K562 (cell line): ENCODE measurements at places on chromosomes 5 and 9. TPM values are rescaled to one million over a fixed set of nuclear protein-coding genes. Genes with fewer than 3 reads are reported as not detected.

DNA sequence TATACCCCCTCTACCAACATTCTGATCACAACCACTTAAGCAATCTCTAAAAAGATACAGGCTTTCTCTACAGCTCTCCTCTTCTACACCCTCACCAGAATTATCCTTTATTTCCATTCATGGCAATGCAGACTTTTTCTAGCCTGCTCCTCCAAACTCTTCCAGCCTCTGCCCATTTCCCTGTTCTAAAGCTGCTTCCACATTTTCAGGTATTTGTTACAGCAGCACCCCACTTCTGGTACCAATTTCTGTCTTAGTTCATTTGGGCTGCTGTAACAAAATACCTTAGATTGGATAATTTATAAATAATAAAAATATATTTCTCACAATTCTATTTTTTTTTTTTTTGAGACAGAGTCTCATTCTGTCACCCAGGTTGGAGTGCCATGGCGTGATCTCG is 53.0 kb upstream of the DNAH5 start:
- H3K4me1 ChIP-seq, result no peaks in the 10 kb centered on the region
- H3K27ac ChIP-seq, result no peak overlapping the region
- H3K36me3 ChIP-seq, result no peaks in the 10 kb centered on the region
- H3K27me3 ChIP-seq, result peaks cover 2% of the 10 kb centered on the region; the same call in 1 of the 3 replicates

Gene LRRTM2
- total RNA-seq, result not detected in 2 replicates

Gene SPEF2
- total RNA-seq, result 0.24 and 0.29 TPM in 2 replicates

- no peaks in the 10 kb centered on the region for H3K4me1 ChIP-seq
- no peaks in the 10 kb centered on the region for H3K36me3 ChIP-seq
- H3K4me3 ChIP-seq, result no peak overlapping the region
- no peaks in the 10 kb centered on the region for H3K27me3 ChIP-seq
- no peak overlapping the region for H3K27ac ChIP-seq
- no peak for DNase-seq
These were observed 17.4 kb downstream of the PCSK5 start for GRCh38 chr9:75907923-75908322.

DNA sequence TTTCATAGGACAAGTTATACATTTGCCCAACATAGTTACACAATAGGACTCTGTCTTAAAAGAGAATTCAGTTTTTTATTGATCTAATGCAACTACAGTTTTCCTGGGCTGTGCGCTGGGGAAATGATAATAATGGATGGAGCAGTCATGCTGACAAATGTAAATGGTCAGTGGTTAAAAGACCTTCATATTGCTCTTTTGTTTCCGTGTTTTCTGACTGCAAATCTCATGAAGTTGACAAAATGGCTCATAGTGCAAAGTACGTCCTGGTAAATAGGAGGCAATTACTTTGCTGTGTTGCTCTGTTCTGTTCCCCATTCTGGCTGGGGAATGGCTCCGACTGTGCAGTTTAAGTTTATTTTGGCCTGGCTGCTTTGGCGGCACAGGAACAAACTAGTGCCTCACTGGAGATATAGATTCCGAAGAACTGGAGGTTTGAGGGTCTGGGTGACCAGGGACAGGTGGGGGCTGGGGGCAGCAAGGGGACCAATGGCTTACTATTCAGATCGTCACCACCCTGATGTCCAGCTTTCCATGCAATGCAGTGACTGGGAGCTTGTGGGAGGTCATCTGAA is 54.3 kb downstream of the PTTG1 start:
- DNase-seq, result no peak
- no peaks in the 10 kb centered on the region for H3K36me3 ChIP-seq
- no peaks in the 10 kb centered on the region for H3K27me3 ChIP-seq

GRCh38 chr5:7548596-7548995 is 152.7 kb downstream of the ADCY2 start:
- no peaks in the 10 kb centered on the region for H3K36me3 ChIP-seq
- no peak overlapping the region for H3K4me3 ChIP-seq

DNA sequence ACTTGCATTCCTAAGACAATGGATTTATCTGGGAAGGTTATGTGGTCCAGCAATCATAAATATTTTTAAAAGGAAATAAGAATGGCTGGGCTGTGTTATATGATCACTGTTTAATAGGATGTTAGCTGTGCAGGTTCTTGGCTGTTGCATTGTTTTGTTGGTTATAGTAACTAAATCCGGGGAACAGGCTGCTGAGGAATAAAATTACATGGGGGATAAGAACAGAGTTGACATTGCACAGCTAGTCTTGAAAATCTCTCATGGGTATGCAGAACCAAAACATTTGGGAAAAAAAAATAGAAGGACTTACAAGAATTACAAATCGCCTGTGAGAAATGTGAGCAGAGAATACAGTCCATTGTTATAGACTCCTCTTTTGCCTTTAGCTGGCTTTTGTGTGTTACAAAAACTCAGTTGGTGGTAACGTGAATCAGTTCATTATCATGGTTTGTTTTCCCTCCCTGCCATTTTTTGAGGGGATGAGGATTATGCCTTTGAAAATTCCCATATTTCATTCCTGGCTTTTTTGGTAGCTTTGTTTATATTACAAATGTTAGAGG is 375.3 kb upstream of the DAB2 start:
- no peaks in the 10 kb centered on the region for H3K27me3 ChIP-seq
- H3K4me3 ChIP-seq, result no peak overlapping the region
- H3K4me1 ChIP-seq, result no peaks in the 10 kb centered on the region

DNA sequence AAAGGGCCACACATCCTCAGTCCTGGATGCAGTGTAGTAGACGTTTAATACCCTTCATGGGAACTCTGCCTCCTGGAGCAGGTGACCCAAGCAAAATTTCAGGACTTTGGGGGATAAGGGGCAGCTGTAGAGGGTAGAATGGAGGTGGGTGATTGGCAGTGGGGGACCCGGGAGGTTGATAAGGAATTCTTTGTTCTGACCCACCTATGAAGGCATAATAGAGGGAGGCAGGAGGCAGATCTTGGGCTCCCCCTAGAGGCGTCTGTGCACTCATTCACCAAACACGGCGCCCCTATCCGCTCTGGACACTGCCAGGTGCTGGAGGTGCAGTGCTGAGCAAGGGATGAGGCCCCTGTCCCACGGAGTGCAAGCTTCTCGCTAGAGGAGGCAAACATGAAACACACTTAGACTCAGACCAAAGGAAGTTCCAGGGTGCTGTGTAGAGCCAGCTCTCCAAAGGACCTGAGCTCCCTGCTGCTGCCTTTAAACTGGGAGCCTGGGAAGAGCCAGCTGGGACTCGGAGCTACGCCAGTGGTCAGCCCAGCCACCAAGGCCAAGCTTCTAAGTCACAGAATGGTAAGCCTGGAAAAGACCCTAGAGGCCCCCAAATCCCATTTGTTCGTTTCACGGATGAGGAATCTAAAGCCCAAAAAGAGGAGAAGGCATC is 7.7 kb downstream of the IL17B start:
- H3K4me3 ChIP-seq, result no peak overlapping the region
- H3K36me3 ChIP-seq, result no peaks in the 10 kb centered on the region
- peaks cover 13% of the 10 kb centered on the region for H3K4me1 ChIP-seq
- H3K27ac ChIP-seq, result no peak overlapping the region

GRCh38 chr5:6700074-6700684 is 13.1 kb upstream of the TENT4A start:
- H3K4me1 ChIP-seq, result no peaks in the 10 kb centered on the region
- peaks cover 39% of the 10 kb centered on the region for H3K27me3 ChIP-seq
- H3K27ac ChIP-seq, result no peak overlapping the region
- no peak overlapping the region for H3K4me3 ChIP-seq
- H3K36me3 ChIP-seq, result no peaks in the 10 kb centered on the region

Gene IL3
- total RNA-seq, result not detected in 2 replicates

Gene DND1
- total RNA-seq, result 0.81 and 1.3 TPM in 2 replicates

Gene AKNA
- 16.9 and 20.5 TPM in 2 replicates for total RNA-seq

DNA sequence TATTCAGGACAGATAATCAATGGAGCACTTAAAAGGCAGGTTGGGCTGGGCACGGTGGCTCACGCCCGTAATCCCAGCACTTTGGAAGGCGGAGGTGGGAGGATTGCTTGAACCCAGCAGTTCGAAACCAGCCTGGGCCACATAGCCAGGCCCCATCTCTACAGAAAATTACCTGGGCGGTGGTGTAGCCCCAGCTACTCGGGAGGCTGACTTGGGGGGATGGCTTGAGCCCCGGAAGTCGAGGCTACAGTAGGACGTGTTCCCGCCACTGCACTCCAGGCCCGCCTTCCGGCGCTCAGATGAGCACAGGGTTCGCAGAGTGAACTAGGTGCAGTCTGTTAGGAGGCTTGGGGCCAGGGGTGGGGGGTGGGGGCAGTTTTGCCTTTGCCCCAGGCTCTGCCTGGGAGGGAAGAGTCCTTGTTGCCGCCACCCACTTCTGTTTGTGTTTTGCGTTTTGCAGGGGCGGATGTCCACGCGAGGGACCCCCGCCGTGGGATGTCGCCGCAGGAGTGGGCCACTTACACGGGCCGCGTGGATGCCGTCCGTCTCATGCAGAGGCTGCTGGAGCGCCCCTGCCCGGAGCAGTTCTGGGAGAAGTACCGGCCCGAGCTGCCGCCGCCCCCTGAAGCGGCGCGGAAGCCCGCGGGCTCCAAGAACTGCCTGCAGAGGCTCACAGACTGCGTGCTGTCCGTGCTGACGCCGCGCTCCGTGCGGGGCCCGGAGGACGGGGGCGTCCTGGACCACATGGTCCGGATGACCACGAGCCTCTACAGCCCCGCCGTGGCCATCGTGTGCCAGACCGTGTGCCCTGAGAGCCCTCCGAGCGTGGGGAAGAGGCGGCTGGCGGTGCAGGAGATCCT is 85.2 kb downstream of the ANKRD33B start:
- no peak overlapping the region for H3K27ac ChIP-seq
- H3K36me3 ChIP-seq, result no peaks in the 10 kb centered on the region
- H3K27me3 ChIP-seq, result peaks cover 70% of the 10 kb centered on the region
- DNase-seq, result no peak
- no peaks in the 10 kb centered on the region for H3K4me1 ChIP-seq

DNA sequence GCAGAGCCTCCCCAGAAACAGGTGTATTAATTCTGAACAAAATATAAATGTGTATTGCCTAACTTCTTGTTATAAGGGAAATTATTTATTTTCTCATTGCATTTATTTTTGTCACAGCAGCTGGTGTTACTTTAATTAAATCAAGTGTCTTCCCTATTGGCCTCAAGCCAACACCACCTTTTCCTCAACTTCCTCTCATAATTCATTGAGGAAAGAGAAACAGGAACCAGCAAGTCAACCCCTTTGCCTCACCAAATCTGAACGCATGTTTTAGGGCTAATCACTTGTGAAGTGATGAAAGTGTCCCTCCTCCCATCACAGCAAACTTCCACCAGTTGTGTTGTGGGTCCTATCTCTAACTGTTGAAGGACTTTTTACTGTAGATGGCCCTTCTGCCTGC is 73.1 kb downstream of the DIRAS2 start:
- H3K4me3 ChIP-seq, result no peak overlapping the region
- H3K27ac ChIP-seq, result no peak overlapping the region
- DNase-seq, result no peak
- no peaks in the 10 kb centered on the region for H3K36me3 ChIP-seq

GRCh38 chr9:91812191-91812590 is 137.8 kb downstream of the ROR2 start:
- DNase-seq, result no peak
- peaks cover 11% of the 10 kb centered on the region for H3K4me1 ChIP-seq
- no peaks in the 10 kb centered on the region for H3K27me3 ChIP-seq
- no peak overlapping the region for H3K27ac ChIP-seq

- H3K4me3 ChIP-seq, result no peak overlapping the region
- no peak for DNase-seq
- no peaks in the 10 kb centered on the region for H3K36me3 ChIP-seq
- no peaks in the 10 kb centered on the region for H3K27me3 ChIP-seq
- H3K27ac ChIP-seq, result no peak overlapping the region
These were observed 13.8 kb upstream of the PLCXD3 start for GRCh38 chr5:41524174-41524573.

- peaks cover 41% of the 10 kb centered on the region for H3K27me3 ChIP-seq
- no peak overlapping the region for H3K4me3 ChIP-seq
- H3K27ac ChIP-seq, result no peak overlapping the region
- no peak for DNase-seq
- no peaks in the 10 kb centered on the region for H3K36me3 ChIP-seq
- peaks cover 11% of the 10 kb centered on the region; the same call in 2 of the 3 replicates for H3K4me1 ChIP-seq
These were observed 721 bp downstream of the PTGES start for GRCh38 chr9:129751841-129752801.

Gene RANBP3L
- total RNA-seq, result not detected in 2 replicates

Gene STING1
- 64.2 and 69.1 TPM in 2 replicates for total RNA-seq

Gene NME5
- total RNA-seq, result not detected in 2 replicates

Gene CCL27
- 0.20 TPM in 1 of 2 replicates, not detected in the other for total RNA-seq

DNA sequence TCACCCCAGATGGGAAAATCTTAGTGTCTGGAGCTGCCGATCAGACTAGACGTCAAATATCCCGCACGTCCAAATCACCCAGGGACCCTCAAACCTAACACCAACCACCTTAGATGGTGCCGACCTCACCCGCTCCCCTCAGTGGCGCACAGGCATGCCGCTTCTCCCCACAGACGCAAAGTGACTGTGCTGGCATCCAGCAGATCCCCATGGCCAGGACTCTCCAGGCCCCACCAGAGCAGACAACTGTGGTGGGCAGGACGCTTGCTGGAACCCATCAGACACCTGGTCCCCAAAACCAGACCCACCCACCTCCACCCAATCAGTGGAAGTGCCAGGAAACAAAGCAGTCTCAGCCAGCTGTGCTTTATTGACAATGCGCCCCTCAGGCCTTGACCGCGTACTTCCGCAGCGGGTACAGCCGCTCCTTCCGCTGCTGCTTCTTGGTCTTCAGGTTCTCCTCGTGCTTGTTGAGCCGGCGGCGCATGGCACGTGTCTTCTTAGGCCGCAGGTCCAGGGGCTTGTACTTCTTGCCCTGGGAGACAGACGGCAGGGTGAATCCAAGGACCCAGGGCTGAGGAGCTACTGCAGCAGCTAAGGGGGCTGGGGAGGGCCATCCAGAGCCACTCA is 4.1 kb downstream of the RPL35 start:
- peaks cover 55% of the 10 kb centered on the region for H3K36me3 ChIP-seq
- H3K4me3 ChIP-seq, result no peak overlapping the region
- H3K27ac ChIP-seq, result no peak overlapping the region
- peaks cover 70% of the 10 kb centered on the region for H3K4me1 ChIP-seq

GRCh38 chr9:104836235-104836634 is 72.3 kb downstream of the NIPSNAP3B start:
- H3K4me1 ChIP-seq, result no peaks in the 10 kb centered on the region
- H3K27ac ChIP-seq, result no peak overlapping the region
- peaks cover 31% of the 10 kb centered on the region for H3K27me3 ChIP-seq
- H3K36me3 ChIP-seq, result no peaks in the 10 kb centered on the region
